ENCODE measurements at places on chromosomes 2 and 18.

DNA sequence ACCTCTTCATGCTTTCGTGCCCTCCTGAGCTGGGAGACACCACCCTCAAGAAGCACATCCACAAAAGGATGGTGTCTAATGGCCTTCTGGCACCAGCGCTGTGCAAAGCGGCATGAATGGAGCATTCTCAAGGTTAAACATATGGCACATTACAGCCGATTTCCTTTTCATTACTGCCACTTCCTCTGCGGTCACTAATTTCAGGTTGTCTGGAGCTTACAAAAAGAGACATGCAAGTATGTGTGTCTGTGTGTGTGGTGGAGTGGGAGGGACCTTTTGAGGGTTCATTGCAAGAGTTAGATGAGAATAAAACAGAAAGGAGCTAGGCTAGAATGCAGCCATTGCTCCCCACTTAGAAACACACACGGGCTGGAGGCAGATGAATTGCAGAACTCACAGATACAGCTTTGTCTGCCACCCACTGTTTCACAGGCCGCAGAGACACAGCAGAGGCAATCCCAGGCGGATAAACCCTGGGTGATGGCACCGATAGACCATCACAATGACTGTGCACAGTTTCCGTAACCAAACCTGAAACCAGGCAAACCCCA is 76.0 kb downstream of the TGIF1 start:
- DNase-seq, result no peak

GRCh38 chr2:39923455-39923854 is 144.4 kb upstream of the THUMPD2 start:
- no peak for DNase-seq

- no peak for DNase-seq
These were observed 15.8 kb downstream of the DYNAP start for GRCh38 chr18:54606835-54607212.

- no peak for DNase-seq
These were observed 75.4 kb downstream of the FHOD3 start for GRCh38 chr18:36372903-36373311.

DNA sequence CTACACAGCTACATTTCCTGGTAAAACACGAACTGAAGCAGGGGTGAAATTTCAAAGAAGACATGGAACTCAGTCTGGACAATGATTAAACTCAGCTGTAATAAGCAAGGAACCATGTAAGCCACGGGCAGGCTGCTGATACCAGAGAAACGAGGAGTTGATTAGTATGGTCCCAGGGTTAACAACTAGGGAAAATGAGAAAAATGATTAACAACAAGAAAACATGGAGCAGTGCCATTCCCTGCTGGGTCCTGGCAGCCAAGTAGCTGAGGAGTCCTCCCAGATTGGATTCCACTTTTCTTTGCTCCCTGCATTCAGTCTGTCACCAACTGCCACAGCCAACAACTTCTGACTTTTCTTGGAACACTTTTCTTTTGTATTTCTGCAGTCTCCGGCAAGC is 517.0 kb upstream of the KLHL29 start:
- DNase-seq, result no peak

DNA sequence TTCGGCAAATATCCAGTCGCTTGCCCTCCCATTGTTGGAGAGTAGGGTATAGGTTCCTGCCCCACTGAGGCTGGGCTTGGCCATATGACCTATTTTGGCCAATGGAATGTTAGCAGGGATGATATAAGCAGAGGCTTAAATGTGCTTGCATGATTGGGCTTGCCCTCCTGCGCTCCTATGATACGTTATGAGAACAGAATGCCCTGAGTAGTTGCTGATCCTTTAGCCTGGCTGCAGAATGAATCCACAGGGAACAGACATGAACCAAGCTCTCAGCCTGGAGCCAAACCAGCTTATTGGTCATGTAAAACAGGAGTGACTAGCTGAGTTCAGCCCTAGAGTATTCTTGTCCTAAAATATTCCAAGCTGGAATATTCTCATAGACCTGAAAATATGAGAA is 34.8 kb upstream of the IMP4 start:
- no peak for DNase-seq

GRCh38 chr2:174577967-174578589 is 19.5 kb downstream of the WIPF1 start:
- DNase-seq, result no peak

GRCh38 chr2:177265824-177266817 is 1.6 kb upstream of the NFE2L2 start:
- DNase-seq, result no peak

DNA sequence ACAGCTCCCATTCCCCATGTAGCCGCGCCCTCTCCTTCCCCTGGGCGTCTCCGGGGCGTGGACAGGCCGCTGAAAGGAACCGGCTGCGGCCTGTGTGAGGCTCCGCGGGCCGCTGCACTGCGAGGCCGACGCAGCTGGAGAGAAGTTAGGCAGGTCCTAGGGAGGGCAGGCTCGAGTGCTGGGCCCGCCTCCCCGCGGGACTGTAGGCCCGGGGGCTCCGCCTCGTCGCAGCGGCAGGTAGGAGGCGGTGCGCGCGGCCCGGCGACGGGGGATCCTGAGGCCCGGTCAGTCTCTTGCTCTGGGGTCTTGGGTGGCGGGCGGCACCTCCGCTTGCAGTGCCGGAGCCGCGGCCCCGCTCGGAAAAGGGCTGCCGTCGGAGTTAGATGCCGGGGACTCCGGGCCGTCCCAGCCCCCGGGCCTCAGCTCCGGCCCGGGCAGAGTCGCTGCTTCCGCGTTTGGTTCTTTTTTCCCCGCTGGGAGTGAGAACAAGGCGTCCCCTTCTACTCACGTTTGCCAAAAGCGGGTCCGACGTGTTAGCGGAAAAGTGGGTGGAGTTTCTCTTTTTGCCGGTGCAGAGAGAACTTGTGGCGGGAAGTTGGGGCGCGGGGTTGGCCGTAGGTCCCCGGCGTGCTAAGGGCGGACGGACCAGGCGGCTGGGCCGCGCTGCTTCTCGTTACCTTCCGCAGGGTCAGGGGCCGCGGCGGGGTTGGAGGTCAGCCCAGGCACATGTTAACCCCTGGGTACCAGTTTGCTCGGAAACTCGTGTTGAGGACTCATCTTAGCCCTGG is at the start of gene VRK2:
TSS of gene VRK2 (plus strand) at position 222 of the 788 bp plus-strand sequence. CDS start 2,026 bp downstream, outside the sequence.
- DNase-seq, result peak; percentile 88

DNA sequence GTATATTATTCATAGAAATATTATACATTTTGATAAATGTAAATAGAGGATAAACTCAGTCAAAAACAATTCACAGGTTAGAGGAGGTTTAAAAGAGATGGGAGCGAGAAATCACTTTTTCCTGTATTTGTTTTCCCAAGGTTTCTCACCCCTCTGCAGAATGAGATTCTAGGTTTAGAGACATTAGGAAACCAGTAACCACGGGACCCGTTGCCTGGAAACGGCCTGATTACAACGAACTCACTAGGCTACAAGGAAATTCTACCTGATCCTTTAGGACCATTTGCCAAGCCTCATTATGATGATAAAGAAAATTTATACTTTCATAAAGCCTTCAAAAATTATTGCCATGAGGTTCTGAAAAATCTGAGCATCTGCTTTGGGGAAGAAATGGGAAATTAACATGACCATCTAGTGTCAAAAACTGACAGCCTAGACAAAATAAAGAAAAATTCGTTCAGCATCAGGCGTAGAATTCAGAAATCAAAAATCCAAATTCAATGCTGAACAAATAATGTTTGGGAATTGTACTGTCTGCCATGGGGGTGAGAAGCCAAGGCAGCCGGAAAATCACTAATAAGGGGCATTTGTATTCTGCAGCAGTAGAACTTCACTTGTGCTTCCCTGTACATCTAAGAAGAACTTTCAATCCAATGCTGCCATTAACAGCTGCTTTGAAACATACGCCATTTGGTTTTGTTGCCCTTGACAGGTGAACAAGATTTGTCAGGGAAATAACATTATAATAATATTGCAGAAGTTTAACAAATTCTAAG is 262.3 kb downstream of the NRXN1 start:
- DNase-seq, result no peak

- no peak for DNase-seq
These were observed 120.6 kb downstream of the PTRHD1 start for GRCh38 chr2:24672589-24672988.

DNA sequence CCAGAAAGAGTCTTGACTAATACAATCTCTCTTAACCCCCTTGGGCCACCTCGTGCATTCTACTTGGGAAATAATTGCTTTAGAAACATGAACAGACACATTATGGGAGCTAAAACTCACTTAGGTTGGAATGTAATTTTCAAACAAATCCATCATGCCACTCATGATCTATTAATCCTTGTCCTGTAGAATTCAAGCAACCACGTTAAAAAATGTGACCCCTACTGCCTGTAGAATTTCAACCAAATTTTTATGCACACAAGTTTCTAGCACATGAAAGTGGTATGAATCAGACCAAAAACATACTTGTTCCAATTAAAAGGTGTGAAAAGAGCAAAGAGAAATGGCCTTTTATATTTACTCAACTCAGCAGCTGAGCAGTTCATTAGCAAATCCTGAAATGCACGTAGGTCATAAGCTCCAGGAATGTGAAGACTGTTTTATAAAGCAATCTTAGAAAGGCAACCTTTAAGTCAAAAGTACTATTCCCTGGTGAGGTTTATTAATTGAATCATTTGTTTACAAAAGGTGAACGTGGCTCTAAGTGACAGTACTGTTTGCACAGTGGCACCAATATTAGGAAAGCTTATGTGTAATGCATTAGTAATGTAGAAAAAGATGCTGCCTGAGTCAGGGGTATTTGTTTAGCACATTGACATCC is 459.4 kb upstream of the UBE2E3 start:
- no peak for DNase-seq

DNA sequence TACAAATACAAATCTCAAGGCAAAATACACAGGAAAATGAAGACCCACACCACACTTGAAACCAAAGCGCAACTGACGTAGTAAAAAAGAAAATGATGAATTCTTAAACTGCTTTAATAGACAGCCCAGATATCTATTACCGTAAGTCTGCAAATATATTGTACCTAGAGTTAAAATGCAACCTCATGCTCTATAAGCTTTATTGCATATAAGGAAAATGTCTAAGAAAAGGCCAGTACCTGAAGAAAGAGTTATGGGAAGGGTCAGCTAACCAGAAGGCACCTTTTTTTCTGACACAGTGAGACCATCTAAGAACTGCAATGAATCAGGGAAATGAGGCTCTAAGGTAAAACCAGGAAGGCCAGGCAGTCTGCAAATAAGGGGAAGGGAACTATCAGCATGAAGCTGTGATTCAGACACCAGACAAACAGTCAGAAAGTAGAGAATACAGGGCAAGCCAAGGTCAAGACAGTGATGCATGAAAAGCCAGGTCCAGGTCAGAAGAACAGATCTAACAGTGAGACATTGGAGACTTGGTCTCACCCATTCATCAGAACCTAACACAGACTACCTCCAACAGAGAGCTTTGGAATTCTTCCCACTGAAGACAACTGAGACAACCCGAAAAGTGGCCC is 46.9 kb downstream of the PDE11A start:
- no peak for DNase-seq

All from sciatic nerve (tissue), 2 donors.